Uterus (tissue), 4 donors: ENCODE measurements at places on chromosomes 7 and 10.

- DNase-seq = no peak
These were observed 99.0 kb upstream of the GATA3 start for GRCh38 chr10:7955446-7955845.

- no peak for DNase-seq
These were observed 335.2 kb upstream of the RNF32 start for GRCh38 chr7:156305351-156305750.

DNA sequence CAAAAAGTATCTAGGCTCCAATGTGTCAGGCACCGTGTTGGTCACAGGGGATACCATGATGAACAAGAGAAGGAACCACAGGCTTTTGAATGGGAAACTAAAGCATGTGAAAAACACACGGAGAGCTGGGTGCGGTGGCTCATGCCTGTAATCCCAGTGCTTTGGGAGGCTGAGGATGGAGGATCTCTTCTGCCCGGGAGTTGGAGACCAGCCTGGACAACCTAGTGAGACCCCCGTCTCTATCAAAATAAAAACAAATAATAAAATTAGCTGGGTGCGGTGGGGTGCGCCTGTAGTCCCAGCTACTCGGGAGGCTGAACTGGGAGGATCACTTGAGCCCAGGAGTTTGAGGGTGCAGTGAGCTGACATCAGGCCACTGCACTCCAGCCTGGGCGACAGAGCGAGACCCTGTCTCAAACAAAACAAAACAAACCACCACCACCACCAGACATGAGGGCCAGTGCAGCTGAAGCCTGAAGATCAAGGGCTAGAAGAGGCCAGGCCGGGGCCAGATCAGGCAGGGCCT lies 611 bp upstream of the COPS6 start:
- no peak for DNase-seq

DNA sequence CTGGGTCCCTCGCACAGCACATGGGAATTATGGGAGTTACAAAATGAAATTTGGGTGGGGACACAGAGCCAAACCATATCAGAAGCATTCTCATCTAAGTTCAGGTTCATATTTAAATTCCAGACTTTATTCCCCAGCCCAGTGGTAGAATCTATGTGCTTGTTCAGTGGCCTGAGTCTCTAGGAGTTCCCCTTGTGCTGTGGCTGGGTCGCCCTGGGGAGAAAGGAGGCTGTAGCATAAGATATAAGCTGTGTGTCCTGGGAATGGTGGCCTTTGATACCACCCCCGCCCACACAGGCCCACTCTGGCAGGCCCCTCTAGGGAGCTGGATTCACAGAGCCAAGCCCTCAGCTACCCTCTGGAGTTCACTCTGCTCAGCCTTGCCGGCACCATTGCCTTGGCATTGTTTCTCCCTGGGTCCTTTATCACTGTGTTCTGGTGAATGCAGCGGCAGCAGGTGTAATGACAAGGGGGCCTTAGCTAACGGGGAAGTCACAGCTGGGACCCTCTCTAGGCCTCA lies 64.2 kb downstream of the MINDY4 start:
- no peak for DNase-seq

GRCh38 chr7:17404006-17404405 lies 105.6 kb downstream of the AHR start:
- no peak for DNase-seq

- no peak for DNase-seq
These were observed 12.8 kb upstream of the GPR85 start for GRCh38 chr7:113099284-113099919.

DNA sequence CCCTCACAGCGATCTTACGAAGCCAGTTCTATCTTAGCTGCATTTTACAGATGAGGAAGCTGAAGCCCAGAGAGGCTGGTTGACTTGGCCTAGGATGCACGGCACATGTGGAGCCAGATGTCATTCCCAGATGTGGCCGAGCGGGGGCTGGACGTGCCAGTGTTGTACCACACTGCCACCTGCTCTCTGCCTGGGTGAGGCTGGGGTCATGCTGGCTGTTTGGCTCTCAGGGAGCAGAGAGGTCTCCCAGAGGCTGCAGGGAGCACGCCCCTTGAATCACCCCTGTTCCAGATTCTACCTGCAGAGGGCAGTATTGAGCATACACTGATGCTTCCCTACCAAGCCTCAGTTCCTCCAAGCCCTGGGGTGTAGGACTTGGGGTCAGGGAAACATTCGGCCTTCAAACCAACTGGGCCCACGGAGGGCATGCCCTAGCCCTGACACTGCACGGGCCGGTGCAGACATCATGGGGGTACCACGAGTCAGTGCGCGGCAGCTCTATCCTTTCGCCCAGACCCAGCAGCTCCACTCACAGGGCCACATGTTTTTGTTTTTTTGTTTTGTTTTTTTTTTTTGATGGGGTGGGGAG lies 3.8 kb upstream of the GTF2IRD1 start:
- peak; percentile 23 for DNase-seq

DNA sequence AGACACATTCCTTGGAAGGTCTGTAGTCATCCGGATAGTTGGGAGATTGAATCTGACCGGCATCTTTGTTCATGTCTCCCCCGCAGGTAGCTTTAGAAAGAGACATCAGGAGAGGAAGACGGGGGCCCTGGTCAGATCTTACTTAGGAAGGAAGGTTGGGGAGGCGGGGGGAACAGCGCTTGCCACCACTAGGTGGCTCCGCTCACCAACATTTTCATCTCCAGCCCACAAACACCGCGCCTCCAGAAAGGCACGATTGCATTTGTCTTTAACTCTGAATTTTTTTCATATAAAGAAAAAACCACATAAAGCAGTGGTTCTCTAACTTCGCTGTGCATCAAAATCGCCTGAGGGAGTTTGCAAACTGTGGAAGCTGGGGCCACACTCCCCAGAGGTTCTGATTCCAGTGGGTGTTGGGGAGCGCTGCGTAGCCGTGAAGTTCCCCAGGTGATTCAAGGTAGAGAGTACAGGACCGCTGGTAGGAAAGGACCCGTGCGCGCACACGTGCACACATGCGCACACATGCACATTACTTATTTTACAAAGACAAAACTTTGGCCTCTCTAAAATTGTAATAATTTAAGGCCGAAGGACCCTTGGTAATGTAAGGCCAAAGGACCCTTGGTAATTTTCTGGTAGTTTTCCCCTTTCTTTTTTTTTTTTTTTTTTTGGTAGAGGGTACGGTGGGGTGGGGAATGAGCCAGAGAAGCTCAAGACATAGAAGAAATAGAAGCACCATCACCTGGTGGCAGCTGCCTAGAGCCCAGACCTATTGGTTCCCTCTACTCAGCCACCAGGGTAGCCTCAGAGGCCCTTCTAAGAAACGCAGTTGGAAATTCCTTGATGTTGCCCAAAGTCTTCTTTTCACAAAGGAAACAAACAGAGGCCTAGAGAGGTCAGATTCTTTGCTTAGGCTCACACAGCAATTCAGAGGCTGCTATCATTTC lies 37.4 kb upstream of the OPALIN start:
- peak; percentile 67 for DNase-seq

GRCh38 chr10:126661356-126661755 lies 9.1 kb downstream of the C10orf90 start:
- DNase-seq = no peak

- no peak for DNase-seq
These were observed 247.7 kb upstream of the PPP2R2D start for GRCh38 chr10:131653140-131653539.

DNA sequence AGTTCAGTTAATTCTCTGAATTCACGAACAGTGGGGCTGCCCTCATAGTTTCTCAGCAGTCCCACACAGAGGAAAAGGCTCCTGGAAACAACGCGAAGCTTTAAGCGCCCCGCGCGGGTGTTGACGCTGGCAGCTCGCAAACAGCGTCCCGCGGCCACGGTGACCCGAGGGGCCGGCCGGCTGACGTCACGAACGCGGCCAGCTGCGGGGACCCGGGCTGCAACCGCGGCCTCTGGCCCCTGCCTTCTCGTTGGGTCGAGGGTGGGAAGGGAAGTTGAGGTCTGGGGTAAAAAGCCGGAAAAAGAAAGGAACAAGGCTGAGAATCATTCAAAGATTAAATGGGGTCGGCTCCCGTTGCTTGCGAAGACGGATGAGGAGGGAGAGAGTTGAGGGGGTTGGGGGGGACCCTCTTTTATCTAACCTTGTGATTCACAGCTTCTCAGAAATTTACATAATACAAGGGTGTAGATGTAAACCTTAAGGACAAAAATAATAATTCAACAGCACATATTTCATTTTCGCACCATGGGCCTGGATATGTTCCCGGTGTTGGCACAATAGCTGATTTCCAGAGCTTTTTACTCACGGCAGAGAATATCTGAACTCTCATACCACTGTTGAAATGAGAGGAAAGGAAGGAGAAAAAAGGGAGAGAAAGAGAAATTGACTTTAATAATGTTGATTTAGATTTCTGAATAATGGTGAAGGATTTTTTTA lies 7.3 kb upstream of the FEZF1 start:
- DNase-seq = no peak

DNA sequence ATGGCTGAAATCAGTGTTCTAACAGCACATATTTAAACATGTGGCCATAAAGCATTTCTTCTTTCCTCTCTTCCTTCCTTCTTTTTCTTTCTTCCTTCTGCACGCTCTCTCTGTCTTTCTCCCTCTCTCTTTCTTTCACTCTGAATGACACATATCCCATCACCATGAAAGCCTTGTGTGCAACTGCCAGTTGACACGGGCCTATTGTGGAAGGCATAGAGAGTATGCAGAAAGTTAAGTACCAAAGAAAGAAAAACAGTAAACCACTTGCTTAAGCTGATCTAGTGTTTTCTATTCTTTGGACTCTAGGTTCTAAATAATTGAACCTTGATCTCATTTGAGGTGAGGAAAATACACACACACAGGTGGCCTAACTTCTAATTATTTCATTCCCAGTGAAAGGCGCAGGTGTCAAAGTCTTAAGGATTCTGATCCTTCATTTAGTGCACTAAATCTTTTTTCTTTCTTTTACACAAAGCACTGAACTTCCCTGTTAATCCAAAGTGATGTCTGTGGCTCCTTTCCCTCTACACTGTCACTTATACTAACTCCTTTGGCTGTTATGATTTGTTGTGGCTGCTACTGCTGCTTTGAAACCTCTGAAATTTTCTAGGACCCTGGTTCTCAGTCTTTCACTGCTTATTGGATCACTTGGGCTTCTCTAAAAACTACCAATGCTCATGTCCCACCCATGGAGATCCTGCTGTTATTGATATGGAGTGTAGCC lies 17.7 kb downstream of the DKK1 start:
- no peak for DNase-seq

DNA sequence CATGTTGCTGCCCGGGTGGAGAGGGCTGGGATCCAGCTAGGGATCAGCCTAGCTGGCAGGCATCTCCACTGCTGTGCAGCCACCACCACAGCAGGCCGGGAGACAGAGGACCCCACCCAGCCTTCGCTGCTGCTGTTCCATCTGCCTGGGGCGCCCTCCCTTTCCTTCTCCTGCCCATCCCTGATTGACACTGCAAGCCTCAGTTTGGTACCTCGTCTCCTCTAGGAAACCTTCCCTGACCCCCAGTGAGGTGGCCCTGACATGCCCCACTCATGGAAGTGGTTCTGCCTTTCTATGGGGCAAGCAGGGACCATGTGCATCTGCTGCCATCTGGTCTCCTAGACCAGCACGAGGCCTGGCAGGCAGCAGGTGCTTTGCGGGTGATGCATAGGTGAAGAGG lies 30.4 kb upstream of the DPYSL4 start:
- DNase-seq = no peak

- no peak for DNase-seq
These were observed 450.0 kb downstream of the SUGCT start for GRCh38 chr7:40584667-40585433.

DNA sequence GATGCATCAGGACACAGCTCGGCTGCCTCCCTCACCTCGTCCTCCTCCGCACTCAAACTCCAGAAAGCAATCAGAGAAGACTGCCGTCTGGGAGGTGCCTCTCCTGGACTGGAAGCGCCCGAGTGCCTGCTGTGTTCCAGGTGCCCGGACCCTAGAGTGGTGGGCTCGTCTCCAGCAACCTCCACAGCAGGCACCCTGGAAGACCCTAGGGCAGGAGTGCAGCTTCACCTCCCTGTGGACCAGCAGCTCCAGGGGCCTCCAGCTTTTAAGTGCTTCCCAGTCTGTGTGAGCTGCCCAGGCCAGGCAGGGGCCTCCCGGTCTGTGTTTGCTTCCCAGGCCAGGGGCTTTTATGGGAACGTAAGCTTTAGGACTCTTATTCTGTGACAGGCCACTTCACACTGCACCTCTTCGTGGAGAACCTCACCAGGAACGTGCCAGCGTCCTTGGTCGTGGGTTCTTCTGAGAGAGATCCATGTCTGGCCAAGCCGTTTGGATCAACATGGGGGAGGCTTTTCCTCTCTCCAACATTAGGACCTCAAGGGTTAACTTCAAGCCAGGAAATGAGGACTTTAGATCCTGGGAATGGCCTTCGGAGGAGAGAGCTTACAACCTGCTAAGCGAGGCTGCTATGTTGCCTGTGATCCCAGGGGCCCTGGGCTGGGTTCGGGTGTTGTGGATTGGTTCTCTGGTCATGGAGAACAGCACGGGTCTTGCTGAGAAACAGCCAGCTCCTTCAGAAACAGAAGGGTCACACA lies 5.9 kb upstream of the PWWP2B start:
- DNase-seq = peak; percentile 11

DNA sequence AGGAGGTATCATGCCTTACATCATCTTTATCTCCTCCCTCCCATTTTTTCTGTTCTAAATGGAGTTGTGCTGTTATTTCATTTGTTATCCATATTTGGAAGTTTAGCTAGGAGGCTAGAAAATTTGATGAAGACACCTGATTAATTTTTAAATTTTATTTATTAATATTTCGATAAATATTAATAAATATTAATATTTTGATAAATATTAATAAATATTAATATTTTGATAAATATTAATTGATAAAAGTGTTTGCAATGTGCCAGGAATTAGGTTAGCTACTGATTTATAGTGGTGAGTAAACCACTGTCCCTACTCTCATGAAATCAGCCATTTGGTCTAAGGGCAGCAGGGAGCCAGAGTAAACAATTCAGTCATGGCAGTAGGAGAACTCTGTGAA lies 161.4 kb downstream of the GNAT3 start:
- no peak for DNase-seq

DNA sequence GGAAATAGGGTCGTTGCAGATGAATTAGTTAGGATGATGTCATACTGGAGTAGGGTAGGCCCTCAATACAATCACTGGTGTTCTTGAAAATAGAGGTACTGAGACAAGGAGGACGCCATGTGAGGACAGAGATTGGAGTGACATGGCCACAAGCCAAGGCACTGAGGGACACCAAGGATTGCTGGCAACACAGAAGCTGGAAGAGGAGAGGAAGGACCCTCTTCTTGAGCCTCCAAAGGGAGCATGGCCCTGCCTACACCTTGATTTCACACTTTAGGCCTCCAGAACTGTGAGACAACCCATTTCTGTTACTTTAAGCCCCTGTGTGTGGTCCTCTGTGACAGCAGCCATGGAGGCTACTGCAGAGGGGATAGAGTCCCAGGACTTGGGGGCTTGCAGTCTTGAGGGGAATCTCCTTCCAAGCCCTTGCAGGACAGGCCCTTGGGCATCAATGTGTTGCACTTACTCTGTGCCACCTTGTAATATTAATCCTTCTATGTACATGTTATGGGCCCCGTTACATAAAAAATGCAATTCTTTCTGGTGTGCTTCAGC lies 3.7 kb upstream of the AOC1 start:
- no peak for DNase-seq

- DNase-seq = no peak
These were observed 84.3 kb downstream of the CUL2 start for GRCh38 chr10:35005868-35006267.
